ENCODE measurements at places on chromosomes 1 and 21.

GRCh38 chr1:72954943-72955342 lies 672.6 kb upstream of the NEGR1 start:
- H3K27me3 ChIP-seq, result no peaks in the 10 kb centered on the region
- no peaks in the 10 kb centered on the region for H3K4me1 ChIP-seq
- no peak overlapping the region for H3K4me3 ChIP-seq
- no peak for DNase-seq
- no peaks in the 10 kb centered on the region for H3K36me3 ChIP-seq

- peaks cover 31% of the 10 kb centered on the region for H3K4me1 ChIP-seq
- H3K27me3 ChIP-seq, result no peaks in the 10 kb centered on the region
- peak overlapping the region; percentile 75 for H3K27ac ChIP-seq
- H3K36me3 ChIP-seq, result peaks cover 81% of the 10 kb centered on the region
Observed at GRCh38 chr1:214362188-214362882, 81.4 kb downstream of the SMYD2 start.

DNA sequence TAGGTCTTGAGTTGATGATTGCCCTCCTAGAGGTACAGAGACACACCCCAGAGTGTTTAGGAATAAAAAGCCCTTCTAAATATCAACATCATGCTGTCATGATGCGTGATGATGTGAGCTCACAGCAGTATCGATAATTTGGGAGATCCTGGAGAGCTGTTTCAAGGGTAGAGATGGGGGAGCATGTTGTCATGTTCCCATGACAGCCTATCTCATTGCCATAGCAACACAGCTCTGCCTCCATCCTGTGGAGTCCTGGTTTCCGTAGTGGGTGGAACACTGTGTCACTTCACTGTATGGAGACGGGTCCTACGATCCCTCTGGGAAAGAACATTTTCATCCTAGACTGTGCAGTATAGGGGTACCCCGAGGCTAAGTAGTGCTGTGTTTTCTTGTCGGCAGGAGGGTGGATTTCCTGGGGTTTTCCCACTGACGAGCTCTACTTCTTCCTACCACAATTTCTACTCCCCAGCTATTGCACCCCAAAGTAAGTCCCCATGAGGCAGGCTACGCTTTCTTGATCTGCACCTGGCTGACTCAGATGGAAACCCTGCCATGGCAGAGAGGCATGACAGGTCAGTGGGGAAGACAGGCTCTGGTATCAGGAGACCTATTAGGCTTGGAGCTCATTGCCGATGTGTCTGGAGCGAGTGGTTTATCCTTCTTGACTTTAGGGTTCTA lies 7.2 kb downstream of the KISS1 start:
- H3K4me1 ChIP-seq, result peaks cover 6% of the 10 kb centered on the region
- no peak overlapping the region for H3K4me3 ChIP-seq
- no peak overlapping the region for H3K27ac ChIP-seq
- peaks cover 40% of the 10 kb centered on the region for H3K27me3 ChIP-seq
- DNase-seq, result peak; percentile 26

DNA sequence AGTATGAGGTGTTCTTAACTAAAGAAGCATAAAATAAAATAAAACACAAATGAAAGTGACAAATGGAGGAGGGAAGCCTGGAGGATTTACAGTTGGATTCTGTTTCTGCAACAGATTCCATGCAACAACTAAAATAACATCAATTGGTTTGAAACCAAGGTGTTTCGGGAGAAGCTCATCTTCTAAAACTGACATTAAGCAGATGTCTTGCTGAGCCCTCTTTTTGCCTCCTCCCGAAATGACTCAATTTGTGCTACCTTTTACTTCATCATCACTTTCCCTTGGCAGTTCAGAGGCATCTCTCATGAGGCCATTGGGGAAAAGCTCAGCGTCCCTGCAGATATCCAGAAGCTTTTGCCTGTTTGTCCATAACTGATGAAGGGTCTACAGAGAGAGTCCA lies 121.6 kb upstream of the ADAR start:
- peaks cover 21% of the 10 kb centered on the region for H3K4me1 ChIP-seq
- peaks cover 15% of the 10 kb centered on the region for H3K27me3 ChIP-seq
- no peaks in the 10 kb centered on the region for H3K36me3 ChIP-seq
- H3K4me3 ChIP-seq, result no peak overlapping the region
- DNase-seq, result no peak

- H3K36me3 ChIP-seq, result no peaks in the 10 kb centered on the region
- no peak overlapping the region for H3K27ac ChIP-seq
- no peaks in the 10 kb centered on the region for H3K27me3 ChIP-seq
- no peak for DNase-seq
- no peaks in the 10 kb centered on the region for H3K4me1 ChIP-seq
- H3K4me3 ChIP-seq, result no peak overlapping the region
Observed at GRCh38 chr1:243959998-243960397, 91.1 kb upstream of the ZBTB18 start.

DNA sequence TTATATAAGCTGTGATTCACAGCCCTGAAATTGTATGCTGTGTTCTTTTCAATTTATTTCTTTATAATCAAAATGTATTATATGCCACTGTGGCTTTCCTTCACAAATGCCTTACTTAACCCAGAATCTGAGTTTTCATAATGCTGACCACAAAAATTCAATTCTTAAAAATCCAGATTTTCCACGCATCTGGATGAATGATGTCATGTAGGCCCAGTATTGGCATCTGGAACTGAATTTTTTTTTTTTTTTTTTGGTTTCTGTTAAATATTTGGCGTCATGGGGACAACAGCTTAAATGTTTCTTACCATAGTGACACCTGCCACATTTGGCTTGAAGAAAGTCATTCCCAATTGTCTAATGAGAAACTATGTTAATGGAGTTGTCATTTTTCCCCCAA lies 296.8 kb downstream of the TM2D1 start:
- H3K27ac ChIP-seq, result no peak overlapping the region
- H3K27me3 ChIP-seq, result no peaks in the 10 kb centered on the region
- H3K36me3 ChIP-seq, result no peaks in the 10 kb centered on the region

DNA sequence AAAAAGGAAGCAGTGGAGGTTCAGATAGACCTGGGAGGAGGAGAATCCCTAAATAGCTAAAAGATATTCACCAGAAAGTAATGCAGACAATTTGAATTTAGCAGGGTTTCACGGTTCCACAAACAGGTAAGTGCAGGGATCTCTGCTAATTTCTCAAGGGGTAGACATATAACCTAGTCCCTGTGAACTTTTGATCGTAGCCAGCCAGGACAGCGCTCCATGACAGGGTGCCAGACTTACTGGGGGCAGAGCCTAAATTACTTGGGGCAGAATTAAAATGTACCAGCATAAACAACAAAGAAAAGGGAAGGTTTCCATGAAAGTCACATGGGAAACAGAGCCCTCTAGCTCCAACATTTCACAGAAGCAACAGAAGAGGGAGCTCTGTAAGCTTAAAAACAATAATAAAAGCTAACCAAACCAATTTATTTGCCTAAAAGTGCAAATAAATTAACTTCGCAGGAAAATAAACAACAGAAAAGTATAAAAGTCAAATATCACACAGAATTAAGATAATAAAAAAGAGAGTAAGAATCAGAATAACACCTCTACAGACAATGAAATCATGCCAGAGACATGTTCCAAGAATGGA lies 198.3 kb downstream of the DUSP10 start:
- H3K27me3 ChIP-seq, result no peaks in the 10 kb centered on the region
- H3K4me1 ChIP-seq, result no peaks in the 10 kb centered on the region
- no peaks in the 10 kb centered on the region for H3K36me3 ChIP-seq
- H3K4me3 ChIP-seq, result no peak overlapping the region
- peak; percentile 71 for DNase-seq

DNA sequence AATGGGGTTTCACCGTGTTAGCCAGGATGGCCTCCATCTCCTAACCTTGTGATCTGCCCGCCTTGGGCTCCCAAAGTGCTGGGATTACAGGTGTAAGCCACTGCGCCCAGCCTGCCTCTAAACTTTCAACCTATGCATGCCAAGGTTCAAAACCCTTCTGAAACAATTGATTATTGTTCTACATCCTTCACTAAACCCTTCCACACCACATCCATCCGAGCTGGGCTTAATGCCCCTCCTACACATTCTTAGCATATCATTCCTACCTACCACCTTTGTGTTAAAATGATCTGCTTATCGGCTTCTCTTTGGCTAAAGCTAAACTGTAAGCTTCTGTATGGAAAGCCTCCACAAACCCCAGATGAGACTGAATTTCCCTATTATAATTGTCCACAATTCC lies 40.8 kb upstream of the DOCK7 start:
- H3K27ac ChIP-seq, result no peak overlapping the region
- H3K27me3 ChIP-seq, result no peaks in the 10 kb centered on the region
- no peak for DNase-seq
- no peaks in the 10 kb centered on the region for H3K36me3 ChIP-seq
- H3K4me3 ChIP-seq, result no peak overlapping the region

DNA sequence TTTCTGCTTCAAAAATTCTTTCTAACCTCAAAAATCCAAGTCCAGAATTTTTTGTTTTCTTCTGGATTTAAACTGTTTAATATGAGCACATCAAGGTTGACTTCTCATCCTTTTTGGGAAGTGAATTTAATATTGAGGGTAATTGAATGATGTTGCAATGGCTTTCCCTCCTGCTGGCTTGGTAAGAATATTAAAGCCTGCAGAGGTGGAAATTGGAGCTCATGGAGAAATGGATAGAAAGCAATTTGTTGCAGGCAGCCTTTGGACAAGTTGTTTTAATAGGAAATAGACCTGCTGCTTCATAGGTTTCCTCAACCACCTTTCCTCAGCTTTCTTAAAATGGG lies 124.7 kb downstream of the SYT2 start:
- H3K4me3 ChIP-seq, result no peak overlapping the region
- H3K27ac ChIP-seq, result peak overlapping the region; percentile 38
- peak; percentile 55 for DNase-seq
- peaks cover 4% of the 10 kb centered on the region for H3K36me3 ChIP-seq

GRCh38 chr1:179126338-179127060 lies 44.6 kb downstream of the TOR3A start:
- peak overlapping the region; percentile 84 for H3K27ac ChIP-seq
- H3K36me3 ChIP-seq, result peaks cover 66% of the 10 kb centered on the region
- H3K4me1 ChIP-seq, result peaks cover 49% of the 10 kb centered on the region
- H3K27me3 ChIP-seq, result no peaks in the 10 kb centered on the region
- DNase-seq, result no peak
- H3K4me3 ChIP-seq, result no peak overlapping the region

GRCh38 chr1:165827268-165828102 lies at the start of gene UCK2:
Gene UCK2 (plus strand): TSS chr1:165827614. CDS start chr1:165827834, 220 bp downstream.
- no peaks in the 10 kb centered on the region for H3K27me3 ChIP-seq
- peak within 1 kb of the TSS; percentile 91 for H3K27ac ChIP-seq
- H3K4me3 ChIP-seq, result peak within 1 kb of the TSS; percentile 81
- peaks cover 21% of the 10 kb centered on the region for H3K4me1 ChIP-seq
- DNase-seq, result peak; percentile 99

DNA sequence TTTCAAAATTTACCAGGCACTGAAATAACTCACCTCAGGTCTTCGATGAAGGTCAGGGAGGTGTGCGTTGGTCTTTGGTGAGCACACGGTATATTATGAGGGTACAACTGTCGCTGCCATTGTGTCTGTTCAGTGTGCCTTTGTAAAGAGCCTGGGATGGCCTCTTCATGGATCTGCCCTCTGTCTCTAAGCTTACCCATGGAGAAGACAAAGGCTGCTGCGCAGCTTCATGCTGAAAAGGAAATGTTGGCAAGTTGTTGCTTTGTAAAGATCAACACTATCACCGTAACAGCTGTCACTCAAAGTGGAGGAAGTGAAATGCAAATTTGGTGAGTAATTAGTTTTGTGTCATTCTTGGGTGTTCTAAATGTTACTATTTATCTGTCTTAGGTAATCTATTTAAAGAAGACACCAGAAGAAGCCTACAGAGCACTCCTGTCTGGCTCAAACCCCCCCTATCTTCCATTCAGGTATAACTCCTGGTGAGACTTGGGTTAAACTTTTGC lies 71.6 kb downstream of the CDC14A start:
- no peaks in the 10 kb centered on the region for H3K36me3 ChIP-seq
- no peaks in the 10 kb centered on the region for H3K27me3 ChIP-seq
- no peak overlapping the region for H3K4me3 ChIP-seq
- no peak overlapping the region for H3K27ac ChIP-seq
- H3K4me1 ChIP-seq, result no peaks in the 10 kb centered on the region

- peaks cover 15% of the 10 kb centered on the region for H3K4me1 ChIP-seq
- DNase-seq, result no peak
- H3K27me3 ChIP-seq, result no peaks in the 10 kb centered on the region
- peaks cover 3% of the 10 kb centered on the region for H3K36me3 ChIP-seq
- H3K4me3 ChIP-seq, result no peak overlapping the region
Observed at GRCh38 chr1:167926486-167926997, 9.9 kb upstream of the DCAF6 start.

Data from osteoblast (primary cell).